ENCODE measurements at places on chromosomes 12 and 14.

DNA sequence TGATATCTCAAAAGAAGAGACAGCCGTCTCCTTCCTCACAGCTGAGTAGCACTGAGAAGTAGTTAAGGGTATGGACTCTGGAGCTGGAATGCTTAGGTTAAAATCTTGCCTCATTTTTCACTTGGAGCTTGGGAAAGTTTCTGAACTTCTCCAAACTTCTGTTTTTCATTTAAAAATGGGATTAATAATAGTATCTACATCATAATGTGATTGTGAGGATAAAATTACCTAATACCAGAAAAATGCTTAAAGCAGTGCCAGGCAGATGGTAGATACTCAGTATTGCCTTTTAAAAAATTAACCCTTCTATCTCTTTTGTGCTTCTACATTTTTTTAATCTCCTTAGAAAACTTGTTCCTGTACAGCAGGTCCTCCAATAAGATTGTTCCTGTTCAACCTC is 63.1 kb downstream of the A2M start:
- DNase-seq, result no peak

DNA sequence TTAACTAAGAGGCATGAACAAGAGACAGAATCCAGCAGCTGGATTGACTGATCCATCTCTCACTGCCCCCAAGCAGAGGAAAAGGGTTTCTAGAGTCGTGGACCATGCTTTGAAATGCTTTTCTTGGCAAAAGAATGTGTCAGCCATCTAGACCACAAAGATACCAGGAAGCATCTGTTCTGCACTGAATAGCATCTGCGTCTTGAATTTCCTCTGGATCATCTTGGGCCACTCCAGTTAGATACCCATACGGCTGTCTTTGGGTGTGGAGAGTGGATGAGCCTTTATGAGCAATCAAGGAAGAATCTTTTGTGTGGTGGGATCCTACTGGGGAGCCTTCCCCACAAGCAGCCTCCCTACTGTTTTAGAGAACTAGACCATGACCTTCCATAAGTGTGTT is 16.0 kb upstream of the RFX4 start:
- DNase-seq, result no peak

- no peak for DNase-seq
Observed at GRCh38 chr12:106511365-106511764, 71.4 kb upstream of the RFX4 start.

DNA sequence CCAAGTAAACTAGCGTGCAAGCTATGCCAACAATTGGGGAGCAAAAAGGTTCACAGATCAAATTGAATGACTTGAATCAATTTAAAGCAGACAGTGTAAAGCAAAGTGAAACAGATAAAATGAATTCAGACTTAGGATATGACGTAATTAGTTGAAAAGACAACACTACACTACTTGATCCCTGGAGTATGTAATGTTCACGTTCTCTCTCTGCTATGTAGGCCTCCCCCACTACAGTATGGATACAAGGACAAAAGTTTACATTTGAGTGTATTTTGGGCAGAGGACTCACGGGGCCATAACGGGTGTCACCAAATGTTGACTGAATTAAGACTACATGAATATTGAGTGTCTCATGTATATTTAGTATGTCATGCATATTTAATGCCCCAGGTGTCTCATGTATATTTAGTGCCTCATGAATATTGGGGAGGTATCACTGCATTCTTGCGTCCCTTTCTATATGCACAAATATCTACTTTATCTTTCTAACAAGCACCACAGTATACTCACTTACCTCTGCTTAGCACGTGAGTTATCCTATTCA is 44.5 kb downstream of the RERGL start:
- DNase-seq, result no peak

DNA sequence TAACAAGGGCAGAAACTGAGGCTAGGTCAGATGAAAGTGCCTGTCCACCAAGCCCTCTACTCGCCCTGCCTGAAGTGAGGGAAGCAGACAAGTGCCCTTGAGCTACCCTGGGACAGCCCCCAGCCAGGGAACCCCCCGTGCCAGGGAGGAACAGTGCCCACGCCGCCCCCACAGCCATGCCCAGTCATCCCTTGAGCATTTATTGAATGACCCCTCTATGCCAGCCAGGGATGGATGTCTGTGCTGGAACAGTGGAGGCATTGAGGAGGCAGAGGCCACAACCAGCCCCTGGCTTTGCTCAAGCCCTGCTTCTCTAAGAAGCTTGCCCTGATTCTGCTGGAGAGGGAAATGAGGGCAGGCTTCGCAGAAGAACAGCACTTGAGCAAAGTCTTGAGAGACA is 3.7 kb upstream of the AQP6 start:
- no peak for DNase-seq

- no peak for DNase-seq
Observed at GRCh38 chr12:102759466-102759865, 157.6 kb downstream of the PAH start.

DNA sequence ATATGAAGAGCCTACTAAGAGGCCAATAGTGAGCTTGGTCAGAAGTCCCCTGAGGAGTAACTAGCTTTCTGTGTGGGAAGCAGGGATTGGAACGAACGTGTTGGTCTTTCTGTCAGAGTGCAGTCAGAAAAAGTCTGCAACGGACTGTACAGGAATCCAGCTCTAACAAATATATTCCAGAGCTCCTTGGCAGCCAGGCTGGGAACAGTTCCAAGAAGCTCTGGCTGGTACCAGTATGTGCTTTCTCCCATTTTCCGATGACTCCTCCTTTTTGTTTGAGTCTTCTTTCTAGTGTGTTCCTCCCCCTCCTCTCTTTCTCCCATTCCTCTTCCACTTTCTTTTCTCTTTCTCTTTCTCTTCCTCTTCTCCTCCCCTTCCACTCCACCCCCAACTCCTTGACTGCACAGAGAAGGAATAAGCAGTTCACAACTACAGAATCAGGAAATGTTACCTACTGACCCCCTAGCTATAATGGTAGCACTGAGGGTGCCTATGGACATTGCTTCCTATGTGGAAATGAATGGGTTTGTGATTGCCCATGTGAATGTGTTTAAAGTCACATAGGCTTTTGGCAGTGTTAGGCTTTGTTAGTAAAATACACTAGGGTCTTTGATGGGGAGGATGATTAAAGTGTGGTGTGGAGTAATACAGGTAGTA is 59.9 kb downstream of the TTLL5 start:
- no peak for DNase-seq

DNA sequence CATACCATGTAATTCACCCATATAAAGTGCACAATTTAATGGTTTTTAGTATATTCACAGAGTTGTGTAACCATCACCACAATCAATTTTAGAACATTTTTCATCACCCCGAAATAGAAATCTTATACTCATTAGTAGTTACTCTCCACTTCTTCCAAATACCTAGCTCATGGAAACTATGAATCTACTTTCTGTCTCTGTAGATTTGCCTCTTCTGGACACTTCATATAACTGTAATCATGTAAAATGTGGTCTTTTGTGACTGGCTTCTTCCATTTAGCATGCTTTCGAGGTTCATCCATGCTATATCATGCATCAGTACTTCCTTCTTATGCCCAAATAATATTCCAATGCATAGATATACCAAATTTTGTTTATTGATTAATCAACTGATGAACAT is 10.8 kb downstream of the DNAI7 start:
- no peak for DNase-seq

DNA sequence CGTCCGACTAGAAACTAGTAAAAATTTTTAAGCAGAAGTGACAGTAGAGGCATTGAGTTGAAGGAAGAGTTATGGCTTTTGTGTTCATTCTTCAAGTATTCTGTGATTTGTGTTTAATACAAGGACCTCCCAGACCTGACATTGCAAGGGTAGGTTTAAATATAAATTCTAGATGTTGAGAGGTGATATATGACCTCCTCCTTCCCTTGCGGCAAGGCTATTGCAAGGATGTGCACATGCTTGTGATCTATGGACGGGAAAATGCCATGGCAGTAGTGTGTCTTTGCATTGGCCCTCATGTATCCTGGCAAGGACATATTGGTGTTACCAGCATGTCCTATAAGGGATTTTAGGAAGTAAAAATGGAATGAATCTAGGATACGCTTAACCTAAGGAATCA is 143.5 kb downstream of the NEDD1 start:
- no peak for DNase-seq

- DNase-seq, result no peak
Observed at GRCh38 chr12:101935890-101936746, 58.7 kb downstream of the DRAM1 start.

- no peak for DNase-seq
Observed at GRCh38 chr12:120757226-120757742, 31.7 kb downstream of the ACADS start.

GRCh38 chr12:81874166-81874565 is 115.0 kb upstream of the PPFIA2 start:
- DNase-seq, result no peak

GRCh38 chr14:73788317-73788598 is 63.4 kb upstream of the PTGR2 start:
- no peak for DNase-seq

GRCh38 chr12:68176257-68176656 is 16.7 kb upstream of the IFNG start:
- DNase-seq, result no peak

DNA sequence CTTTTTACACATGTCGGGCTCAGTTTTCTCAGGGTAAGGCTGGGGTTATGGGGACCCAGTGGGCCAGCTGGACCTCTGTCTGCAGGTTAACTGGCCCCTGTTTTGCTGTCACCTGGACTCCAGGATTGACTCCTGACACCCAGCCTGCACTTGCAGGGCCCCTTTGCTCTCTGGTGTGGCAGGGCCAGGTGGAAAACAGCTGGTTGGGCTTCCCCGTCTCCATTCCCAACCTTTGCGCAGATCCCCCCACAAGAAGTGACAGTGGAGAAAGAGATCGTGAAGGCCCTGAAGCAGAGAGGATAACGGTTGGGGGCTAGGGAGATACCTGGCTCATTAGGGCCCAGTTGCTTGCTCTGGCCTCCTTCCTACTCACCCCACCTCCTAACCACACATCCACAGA is 1.5 kb upstream of the PPP1R1A start:
- DNase-seq, result no peak

DNA sequence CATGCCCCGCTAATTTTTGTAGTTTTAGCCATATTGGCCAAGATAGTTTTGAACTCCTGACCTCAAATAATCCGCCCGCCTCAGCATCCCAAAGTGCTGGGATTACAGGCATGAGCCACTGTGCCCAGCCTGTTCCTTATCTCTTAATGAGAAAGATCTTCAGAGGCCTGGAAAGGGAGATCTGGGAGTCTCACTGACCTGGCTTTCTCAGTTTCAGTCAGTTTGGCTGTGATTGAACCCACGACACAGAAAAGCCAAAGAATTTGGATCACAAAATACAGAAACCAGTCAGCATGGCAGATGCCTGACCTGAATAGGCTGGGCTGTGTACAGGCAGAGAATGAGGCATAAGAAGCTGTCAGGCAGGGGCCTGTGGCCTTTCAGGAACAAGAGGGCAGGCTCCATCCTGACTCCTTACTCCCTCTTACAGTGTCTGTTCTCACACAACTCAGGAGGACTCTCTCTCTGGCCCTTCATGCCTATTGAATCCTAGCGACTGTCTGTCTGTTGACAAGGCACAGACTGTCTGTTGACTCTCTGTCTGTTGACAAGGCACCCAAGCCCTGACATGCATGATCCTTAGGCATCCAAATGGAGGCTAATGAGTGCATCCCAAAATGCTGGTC is 366.5 kb upstream of the CCDC196 start:
- DNase-seq, result no peak

DNA sequence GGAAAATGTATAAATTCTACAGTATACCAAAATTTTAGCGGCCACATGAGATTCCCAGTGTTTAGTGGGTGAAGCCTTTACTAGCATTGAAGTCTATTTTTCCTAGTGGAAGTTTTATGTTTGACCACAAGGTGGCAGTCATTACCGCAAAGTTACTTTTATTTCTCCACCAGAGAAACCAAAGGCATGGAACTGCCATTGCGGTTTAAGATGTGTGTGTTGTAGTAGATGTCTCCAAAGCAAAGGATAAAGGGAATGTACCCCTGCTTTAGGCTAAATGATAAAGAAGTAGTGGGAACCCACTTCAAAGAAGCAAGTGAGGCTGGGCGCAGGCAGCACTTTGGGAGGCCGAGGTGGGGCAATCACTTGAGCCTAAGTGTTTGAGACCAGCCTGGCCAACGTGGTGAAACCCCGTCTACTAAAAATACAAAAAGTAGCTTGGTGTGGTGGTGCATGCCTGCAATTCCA is 140.5 kb downstream of the PRKCH start:
- DNase-seq, result peak; percentile 77

- peak; percentile 17 for DNase-seq
Observed at GRCh38 chr12:47901063-47901717, 3.6 kb downstream of the VDR start.

GRCh38 chr14:64671591-64671990 is 32.6 kb upstream of the PLEKHG3 start:
- peak; percentile 66 for DNase-seq

DNA sequence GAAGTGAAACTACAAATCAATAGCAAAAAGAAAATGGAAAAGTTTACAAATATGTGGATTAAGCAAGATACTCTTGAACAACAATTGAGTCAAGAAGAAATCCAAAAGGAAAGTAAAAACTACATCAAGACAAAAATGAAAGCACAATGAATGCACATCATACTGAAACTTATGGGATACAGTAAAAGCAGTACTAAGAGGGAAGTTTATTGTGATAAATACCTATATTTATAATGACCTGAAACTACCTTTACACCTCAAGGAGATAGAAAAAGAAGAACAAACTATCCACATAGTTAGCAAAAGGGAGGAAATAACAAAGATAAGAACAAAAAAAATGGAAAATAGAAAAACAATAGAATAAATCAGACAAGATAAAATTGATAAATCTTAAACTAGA is 375.0 kb downstream of the TRHDE start:
- no peak for DNase-seq

DNA sequence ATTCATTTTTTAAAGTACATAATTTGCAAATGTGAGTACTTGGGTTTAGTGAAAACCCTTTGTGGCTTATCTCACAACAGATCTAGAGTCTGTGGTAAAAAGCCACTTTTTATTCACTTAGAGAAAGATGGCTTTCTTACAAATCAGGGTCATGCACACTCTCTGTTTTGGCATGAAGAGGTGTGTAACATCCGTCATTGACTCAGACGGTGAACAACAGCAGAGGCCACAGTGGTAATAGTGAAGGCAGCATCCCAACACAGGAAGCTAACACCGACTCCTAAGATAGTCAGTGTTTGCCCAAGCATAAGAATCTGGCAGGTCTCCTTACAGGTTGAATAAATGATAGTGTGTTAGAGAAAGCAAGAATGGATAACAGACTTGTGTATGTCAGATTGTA is 593.0 kb downstream of the SOX5 start:
- no peak for DNase-seq

DNA sequence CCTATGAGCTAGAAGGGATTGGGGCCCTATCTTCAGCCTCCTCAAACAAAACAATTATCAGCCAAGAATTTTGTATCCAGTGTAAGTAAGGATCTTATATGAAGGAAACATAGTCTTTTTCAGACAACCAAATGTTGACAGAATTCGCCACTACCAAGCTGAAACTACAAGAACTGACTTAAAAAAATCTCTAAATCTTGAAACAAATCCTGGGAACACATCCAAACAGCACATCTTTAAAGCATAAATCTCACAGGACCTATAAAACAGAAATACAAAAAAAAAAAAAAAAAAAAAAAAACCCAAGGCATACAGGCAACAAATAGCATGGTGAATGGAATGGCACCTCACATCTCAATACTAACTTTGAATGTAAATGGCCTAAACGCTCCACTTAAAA is 41.3 kb upstream of the LMNTD1 start:
- no peak for DNase-seq

Data from HT-29 (cell line).